ENCODE measurements at places on chromosomes 2 and 18. TPM values are rescaled to one million over a fixed set of nuclear protein-coding genes. Genes with fewer than 3 reads are reported as not detected.

Gene GNLY
- 599 TPM for total RNA-seq

Gene NOSTRIN
- not detected for total RNA-seq

Gene RMC1
- total RNA-seq: 61.1 TPM

Gene DOK1
- total RNA-seq: 27.4 TPM

Gene C2orf81
- 2.2 TPM for total RNA-seq

Gene KATNAL2
- 0.31 TPM for total RNA-seq

DNA sequence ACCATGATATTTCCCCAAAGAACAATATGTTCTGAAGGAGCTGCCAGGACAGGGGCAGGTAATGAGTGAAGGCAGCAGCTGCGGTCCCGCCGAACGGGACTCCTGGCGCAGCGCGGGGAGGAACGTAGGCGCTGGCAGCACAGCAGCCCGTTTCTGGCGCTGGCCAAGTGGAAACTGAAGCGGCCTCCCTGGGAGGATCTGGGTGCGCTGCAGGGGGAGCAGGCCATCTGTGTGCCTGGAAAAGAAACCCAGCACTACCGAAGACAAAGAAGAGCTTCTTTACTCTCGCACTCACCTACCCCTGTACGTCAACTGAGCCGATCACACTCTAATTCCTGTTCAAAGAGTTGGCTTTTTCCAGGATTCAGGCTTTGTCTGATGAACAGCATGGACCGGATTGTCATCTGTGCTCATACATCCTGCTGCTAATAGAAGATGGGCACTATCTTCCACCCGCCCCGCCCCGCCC, 11.8 kb downstream of the G6PC2 start:
- H3K27ac ChIP-seq: no peak overlapping the region
- no peak for DNase-seq
- H3K27me3 ChIP-seq: peaks cover 39% of the 10 kb centered on the region
- no peaks in the 10 kb centered on the region for H3K4me1 ChIP-seq

DNA sequence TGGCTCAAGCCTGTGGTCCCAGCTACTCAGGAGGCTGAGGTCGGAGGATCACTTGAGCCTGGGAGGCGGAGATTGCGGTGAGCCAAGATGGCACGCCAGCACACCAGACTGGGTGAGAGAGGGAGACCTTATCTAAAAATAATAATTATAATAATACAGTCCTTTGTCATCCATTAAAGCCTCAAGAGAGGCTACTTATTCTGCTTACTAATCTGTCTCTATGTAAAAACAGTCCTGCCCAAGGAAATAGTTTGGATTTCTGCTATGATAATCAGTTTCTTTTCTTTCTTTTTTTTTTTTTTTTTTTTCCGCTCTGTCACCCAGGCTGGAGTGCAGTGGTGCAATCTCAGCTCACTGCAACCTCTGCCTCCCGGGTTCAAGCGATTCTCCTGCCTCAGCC, 228.3 kb downstream of the C1D start:
- no peak overlapping the region for H3K4me3 ChIP-seq
- no peak overlapping the region for H3K27ac ChIP-seq
- H3K27me3 ChIP-seq: peaks cover 9% of the 10 kb centered on the region
- H3K4me1 ChIP-seq: no peaks in the 10 kb centered on the region

- H3K4me3 ChIP-seq: no peak overlapping the region
- H3K27ac ChIP-seq: no peak overlapping the region
- H3K4me1 ChIP-seq: no peaks in the 10 kb centered on the region
- no peaks in the 10 kb centered on the region for H3K27me3 ChIP-seq
Measured at GRCh38 chr2:133726973-133727372, 158.7 kb upstream of the NCKAP5 start.

- H3K27ac ChIP-seq: no peak overlapping the region
- no peaks in the 10 kb centered on the region for H3K36me3 ChIP-seq
- no peaks in the 10 kb centered on the region for H3K4me1 ChIP-seq
- no peak for DNase-seq
- H3K27me3 ChIP-seq: no peaks in the 10 kb centered on the region
- H3K4me3 ChIP-seq: no peak overlapping the region
Measured at GRCh38 chr18:73535189-73535588, 612.4 kb downstream of the FBXO15 start.

DNA sequence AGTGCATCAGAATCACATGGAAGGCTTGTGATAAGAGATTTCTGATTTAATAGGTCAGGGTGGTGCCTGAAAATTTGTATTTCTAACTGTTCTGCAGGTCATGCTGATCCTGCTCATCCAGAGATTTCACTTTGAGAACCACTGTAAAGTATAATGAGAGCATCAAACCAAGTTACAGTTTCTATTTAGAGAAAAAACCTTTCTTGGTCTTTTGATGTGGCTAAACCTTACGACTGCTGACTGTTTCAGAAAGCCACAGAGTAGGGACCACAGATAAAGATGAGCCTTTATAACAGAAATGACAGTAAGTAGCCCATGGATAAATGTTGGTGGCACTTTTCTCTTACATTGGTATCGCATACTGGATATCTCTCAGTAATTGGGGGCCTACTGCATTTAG, 109.4 kb upstream of the FANCL start:
- no peak overlapping the region for H3K4me3 ChIP-seq
- H3K36me3 ChIP-seq: no peaks in the 10 kb centered on the region
- peaks cover 3% of the 10 kb centered on the region for H3K27me3 ChIP-seq
- no peaks in the 10 kb centered on the region for H3K4me1 ChIP-seq
- H3K27ac ChIP-seq: no peak overlapping the region
